Stimulated activated CD8-positive, alpha-beta memory T cell treated with anti-CD3 and anti-CD28 coated beads, Interleukin-2, amount 100 ng/mL, for 1 hour (primary cell): ENCODE measurements at places on chromosomes 3 and 15.
A peak's percentile ranks its signal among the peaks of the same experiment; 100 is the strongest.

- DNase-seq, result no peak
These were observed 92.0 kb downstream of the MTHFS start for GRCh38 chr15:79804838-79805237.

DNA sequence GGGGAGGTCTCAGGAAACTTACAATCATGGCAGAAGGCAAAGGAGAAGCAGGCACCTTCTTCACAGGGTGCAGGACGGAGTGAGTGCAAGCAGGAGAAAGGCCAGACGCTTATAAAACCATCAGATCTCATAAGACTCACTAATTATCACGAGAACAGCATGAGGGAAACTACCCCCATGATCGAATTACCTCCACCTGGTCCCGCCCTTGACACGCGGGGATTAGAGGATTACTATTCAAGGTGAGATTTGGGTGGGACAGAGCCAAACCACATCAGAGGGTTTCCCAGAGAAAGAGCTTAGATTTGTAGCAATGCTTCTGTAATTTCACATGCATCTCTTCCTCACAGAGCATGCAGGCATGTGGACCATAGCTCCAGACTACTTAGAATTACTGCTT, 615.7 kb upstream of the UBE2E2 start:
- DNase-seq, result no peak

- DNase-seq, result no peak
These were observed 919.7 kb upstream of the CADM2 start for GRCh38 chr3:84039099-84039498.

DNA sequence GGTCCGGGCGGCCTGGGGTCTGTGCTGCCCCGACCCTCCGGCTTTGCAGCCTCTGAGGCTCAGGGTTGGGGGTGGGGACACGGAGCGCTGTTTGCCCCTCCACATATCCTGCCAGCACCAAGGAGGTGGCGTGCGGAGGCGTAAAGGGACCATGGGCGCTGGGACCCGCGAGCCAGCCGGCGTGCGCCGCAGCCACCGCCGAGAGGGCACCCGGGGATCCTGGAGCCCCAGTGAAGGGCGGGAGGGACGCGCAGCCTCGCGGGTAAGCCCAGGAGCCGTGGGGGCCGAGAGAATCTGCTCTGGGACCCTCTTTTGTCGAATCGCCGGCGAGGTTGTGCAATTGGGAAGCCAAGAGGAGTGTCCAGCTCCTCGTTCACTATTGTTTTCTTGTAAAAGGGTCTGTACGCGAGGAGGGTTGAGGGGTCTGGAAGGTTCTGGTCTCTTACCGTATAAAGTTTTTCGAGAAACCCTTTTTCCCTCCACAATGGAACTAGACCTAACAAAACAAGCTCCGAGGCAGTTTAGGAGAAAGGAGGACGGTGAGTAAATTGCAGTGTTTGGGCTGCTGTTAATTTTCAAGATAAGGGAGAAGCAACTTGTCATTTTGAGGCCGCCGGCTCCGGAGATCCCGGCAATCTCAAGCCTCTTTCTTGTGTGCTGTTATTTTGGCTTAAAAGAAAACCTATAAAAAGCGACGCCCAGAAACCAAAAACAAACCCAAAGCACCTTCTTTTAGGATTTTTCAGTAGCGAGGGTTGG, 29.9 kb upstream of the ST3GAL6 start:
- no peak for DNase-seq

DNA sequence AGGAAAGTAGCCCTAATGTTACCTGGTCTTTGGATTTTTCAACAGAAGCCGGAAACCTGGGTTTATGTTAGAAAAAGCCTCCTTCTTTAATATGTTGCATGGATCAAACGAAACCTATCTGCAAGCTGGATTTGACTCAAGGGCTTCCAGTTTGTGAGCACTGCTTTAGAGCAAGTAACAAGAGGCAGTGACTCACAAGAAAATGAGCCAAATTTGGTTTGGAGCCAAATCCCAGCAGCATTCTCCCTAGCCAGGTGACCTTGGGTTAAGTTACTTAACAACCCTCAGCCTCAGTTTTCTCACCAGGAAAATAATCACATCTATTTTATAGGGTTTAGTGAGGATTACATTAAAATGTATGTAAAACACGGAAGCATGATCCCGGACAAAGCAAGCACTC, 215.2 kb upstream of the PRICKLE2 start:
- DNase-seq, result no peak

- no peak for DNase-seq
These were observed 1.0 kb upstream of the NR2F2 start for GRCh38 chr15:96329403-96329981.

DNA sequence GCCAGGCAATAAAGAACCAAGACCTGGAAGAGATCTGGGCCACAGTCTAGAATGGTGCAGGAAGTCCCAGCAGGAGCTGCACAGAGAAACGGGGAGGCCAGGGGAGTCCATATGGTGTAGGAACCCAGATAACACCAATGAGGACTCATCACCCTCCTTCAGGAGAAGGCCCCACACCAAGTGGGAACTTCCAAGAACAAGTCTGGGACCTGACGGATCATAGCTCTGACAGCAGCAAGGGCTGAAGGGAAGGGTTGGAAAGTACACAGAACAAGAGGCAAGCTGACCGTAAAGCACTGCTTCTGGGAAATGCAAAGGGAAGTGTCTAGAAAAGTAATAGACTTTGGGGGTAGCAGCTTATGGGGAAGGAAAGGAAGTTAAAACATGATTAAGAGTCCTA, 34.5 kb downstream of the ANO10 start:
- no peak for DNase-seq

- no peak for DNase-seq
These were observed 42.0 kb downstream of the BFSP2 start for GRCh38 chr3:133441867-133442270.

DNA sequence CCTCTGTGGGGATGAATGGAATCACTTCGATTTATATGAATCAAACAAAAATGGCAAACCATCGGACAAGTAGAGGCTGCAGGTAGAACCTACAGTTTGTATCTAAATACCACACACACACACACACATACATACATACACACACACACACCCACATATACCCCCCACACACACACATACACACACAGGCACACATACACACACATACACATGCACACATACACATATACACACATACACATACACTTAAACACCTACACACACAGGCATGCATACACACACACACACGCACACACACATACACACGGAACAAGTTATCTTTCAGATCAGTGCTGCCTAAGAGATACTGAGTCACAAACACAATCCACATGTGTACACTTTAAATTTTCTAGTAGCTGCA, 24.3 kb downstream of the HEG1 start:
- DNase-seq, result no peak

DNA sequence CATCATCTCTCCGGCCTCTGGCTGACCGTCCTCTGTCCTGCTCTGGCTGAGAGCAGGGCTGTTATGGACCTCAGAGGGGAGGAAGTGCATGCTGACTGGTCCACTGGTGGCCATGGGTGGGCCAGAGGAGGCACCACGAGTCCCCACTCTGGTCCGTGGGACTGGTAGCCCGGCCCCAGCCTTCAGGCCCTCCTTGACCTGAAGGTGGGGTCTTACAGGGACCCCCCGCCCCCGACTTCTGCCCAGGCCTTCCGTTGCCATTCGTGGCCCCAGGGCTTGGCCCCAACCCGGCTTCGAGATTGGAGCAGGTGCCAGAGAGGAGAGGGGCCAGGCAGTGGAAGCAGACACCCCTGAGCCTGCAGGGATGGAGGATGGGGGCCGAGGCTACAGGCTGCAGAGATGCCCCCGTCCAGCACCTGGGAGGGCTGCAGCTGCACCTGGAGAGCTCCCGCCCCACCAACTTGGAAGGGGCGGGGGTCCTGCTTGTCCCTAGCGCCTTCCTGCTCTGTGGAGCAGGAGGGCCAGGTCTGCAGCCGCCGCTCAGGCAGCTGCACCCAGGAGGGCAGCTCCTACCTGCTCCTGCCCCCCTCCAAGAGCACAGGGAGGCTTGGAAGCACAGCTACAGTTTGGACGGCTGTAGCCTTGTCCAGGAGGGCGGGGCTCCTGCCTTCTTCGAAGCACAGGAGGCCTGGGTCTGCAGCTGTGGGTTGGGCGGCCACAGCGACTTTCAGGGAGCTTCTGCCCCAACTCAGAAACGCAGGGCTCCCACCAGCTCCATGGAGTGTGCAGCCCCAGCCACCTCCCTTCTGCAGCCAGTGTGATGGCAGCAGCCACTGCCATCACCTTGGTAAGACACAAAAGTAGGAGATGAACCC, 142.5 kb downstream of the KLF13 start:
- no peak for DNase-seq

GRCh38 chr15:93185796-93186195, 96.8 kb upstream of the RGMA start:
- DNase-seq, result no peak

DNA sequence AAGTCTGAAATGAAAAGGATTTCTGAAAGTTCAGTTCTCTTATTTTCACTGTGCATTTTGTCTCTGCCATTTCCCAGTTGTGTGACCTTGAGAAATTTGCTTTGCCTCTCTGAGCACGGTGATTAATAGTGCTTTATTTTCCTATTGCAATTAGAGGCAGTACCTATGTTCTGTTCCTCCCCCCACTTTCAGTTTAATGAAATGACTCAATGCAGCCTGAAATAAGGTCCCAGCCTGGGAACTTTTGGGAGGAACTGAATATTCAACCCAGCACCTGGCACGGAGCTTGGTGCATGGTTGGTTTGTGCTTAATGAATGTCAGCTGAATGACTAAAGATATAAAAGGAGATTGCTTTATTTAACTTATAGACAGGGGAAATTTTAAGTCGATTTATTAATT, 352.6 kb downstream of the PDCD6IP start:
- DNase-seq, result no peak

- DNase-seq, result no peak
These were observed 493.9 kb upstream of the ZNF385D start for GRCh38 chr3:22244761-22245521.

GRCh38 chr15:34001536-34001935, 33.2 kb downstream of the CHRM5 start:
- DNase-seq, result no peak

GRCh38 chr15:69456208-69457166, 3.9 kb downstream of the RPLP1 start:
- DNase-seq, result no peak

- no peak for DNase-seq
These were observed 22.9 kb upstream of the HHATL start for GRCh38 chr3:42725454-42725853.

DNA sequence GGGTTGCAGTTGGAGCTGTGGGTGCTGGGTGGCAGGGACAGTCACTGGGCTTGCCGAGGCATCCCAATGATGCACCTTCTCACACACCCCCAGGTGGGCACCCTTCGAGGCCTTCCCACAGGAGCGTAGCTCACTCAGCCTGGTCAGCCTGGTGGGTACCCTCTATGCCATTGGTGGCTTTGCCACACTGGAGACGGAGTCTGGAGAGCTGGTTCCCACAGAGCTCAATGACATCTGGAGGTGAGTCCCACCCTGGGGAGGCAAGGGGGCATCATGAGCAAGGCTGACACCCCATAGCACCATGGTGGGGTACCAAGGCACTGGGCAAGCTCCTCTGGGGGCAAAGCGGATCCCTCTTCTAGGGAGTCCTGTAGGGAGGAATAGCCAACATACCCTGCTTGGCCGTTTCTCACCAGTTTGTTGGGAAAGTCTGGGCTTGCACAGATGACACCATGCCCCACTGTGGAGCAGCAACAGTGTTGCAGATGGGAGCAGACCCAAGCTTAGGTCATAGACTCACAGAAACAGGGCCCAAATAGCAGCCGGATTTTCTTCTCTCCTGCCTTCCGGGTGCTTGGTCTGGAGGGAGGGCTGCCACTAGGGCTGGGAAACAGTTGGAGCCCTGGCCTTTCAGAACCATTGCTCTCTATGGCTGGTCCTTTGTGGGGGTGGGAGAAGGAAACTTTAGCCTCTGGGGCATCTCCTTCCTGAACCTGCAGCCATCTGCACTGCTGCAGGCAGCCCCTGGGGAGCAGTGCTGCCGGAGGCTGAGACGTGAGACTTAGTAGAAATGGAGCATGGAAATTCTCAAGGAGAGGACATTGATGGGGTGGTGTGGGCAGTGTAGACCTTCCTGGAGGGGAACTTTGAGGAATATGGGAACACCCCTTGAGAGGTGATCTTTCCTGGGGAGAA, 5.7 kb downstream of the KLHL40 start:
- DNase-seq, result no peak

DNA sequence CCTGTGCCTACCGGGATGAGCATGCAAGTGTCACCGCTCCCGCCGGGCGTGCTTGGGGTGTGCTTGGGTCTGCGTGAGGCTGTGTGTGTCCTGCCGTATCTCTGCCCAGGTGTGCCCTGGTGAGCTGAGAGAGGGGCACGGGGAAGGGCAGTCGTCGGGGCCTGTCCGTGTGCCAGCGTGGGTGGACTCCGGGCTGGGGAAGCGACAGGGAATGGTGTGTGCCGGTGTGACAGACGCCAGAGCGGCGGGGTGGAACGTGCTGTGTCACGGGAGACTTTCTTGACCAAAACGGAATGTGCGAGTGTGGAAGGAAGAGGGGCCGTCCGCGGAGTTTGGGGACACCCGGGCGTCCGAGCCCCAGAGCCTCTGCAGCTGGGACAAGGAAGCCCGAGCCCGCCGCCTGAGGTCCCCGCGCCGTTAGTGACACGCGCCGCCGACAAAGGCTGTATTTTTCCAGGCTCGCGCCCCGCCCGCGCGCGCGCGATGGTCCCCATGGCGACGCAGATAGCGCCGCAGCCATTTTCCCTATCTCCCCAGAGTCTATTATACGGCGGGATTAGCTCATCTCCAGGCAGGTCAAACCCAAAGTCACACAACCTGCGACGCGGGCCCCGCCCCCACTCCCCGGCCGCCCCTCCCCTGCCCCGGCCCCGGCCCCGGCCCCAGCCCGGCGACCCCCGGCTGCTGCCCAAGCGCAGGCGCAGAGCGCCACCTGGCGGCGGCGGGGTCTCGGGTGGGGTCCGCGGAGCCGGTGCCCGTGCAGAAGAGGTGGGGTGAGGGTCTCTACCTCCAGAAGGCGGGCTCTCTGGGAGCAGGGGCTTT, 4.5 kb upstream of the GATA2 start:
- peak; percentile 46 for DNase-seq

GRCh38 chr3:178602856-178603255, 66.6 kb downstream of the KCNMB2 start:
- DNase-seq, result no peak

DNA sequence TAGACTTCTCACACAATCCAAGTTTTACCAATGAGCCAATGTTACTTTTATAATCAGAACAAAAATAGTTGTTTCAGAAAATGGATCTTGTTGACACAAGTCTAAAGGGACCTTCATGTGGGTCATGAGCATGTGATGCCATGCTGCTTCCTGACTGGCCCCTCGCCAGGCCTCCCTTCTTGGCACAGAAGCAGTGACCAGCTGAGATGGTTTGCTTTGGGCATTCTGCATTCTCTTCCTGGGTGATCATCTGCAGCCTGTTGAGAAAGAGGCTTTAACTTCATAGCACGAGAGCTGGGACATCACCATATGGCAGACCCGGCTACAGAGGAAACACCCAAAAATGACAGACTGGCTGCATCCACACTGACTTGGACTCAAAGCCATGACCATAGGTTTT, 45.7 kb downstream of the TGM4 start:
- DNase-seq, result no peak

- no peak for DNase-seq
These were observed 33.3 kb upstream of the SLC41A3 start for GRCh38 chr3:126117212-126117611.

GRCh38 chr3:197201791-197202452, 96.5 kb downstream of the DLG1 start:
- DNase-seq, result no peak

- no peak for DNase-seq
These were observed 42.0 kb downstream of the RASA2 start for GRCh38 chr3:141528800-141529199.
